ENCODE measurements at places on chromosomes 6 and 20.
A peak's percentile ranks its signal among the peaks of the same experiment; 100 is the strongest.

- DNase-seq = no peak
Observed at GRCh38 chr20:20184706-20185105, 132.4 kb downstream of the CFAP61 start.

- DNase-seq = peak; percentile 32
Observed at GRCh38 chr6:40852779-40853373, 186.1 kb downstream of the UNC5CL start.

DNA sequence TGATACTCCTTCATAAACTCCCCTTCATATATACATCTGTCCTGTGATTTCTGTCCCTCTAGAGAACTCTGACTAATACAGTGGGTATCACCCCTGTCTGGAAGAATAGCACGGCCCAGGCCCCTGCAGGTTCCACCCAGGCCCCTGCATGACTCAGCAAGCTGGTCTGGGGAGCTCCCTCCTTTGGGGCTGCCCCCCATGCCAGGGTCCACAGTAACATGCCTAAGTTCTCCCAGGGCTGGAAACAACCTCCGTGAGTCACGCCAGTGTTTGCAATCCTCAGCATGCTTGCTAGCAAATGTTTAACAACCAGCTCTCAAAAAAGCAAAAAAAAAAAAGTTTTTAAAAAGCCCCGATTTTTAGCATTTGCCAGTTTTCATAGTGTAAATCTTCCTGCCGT lies 134.3 kb upstream of the CDH4 start:
- DNase-seq = peak; percentile 73

DNA sequence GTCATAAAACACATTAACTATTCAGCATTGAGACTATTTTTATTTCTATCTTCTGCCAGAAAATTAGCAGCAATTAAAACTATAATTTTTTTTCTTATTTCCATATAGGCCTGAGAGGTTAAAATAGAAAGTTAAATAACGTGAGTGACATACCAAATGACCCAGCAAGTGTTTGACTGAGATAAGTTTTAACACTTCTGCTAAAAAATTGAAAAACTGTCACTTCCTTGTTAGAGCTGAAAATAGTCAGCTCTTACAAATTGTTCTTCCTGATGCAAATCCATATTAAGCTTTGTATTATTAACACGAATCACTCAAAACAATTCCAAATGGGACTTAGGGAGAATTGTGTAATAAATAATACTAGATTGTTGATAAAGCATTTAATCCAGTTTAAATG lies 26.5 kb upstream of the STX11 start:
- DNase-seq = no peak

DNA sequence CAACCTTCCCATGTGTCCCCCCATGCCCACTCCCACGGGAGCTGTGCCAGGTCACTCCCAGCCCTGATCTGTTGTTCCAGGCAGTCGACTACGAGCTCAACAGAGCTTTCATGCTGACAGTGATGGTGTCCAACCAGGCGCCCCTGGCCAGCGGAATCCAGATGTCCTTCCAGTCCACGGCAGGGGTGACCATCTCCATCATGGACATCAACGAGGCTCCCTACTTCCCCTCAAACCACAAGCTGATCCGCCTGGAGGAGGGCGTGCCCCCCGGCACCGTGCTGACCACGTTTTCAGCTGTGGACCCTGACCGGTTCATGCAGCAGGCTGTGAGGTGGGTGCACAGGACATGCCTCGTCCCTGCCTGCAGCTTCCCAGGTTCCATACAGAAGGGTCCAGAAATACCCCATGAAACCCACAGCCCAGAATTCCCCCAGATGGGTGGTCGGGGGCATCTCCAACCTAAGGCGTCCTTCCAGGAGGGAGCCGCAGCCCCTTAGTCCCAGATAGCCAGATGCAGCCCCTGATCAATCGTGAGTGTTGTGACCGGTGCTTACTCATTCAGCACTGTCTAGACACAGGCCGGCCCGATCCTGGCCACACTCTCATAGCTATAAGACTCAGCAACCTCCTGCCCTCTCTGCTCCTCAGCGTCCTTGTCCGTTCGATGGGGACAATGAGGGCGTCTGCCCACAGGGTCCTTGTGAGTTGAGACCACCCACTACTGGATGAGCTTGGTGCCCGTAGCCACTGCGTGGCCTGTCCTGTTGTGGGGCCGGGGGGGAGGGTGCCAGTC lies 142.1 kb downstream of the TAF4 start:
- DNase-seq = no peak

- DNase-seq = no peak
Observed at GRCh38 chr6:46393940-46394337, 97.3 kb downstream of the RCAN2 start.

Data from EL (cell line).